Muscle of leg (tissue), 16 donors: ENCODE measurements at places on chromosomes 3 and 15. TPM values are rescaled to one million over a fixed set of nuclear protein-coding genes. Genes with fewer than 3 reads are reported as not detected.

RHOV gene
- 0.51 TPM for polyA plus RNA-seq

WHAMM gene
- polyA plus RNA-seq: 9.0 TPM

GOLGA6B gene
- not detected for polyA plus RNA-seq

PLA1A gene
- polyA plus RNA-seq: not detected

CLDN18 gene
- 0.51 TPM for polyA plus RNA-seq

MUC13 gene
- polyA plus RNA-seq: not detected

ADAMTS17 gene
- polyA plus RNA-seq: 3.1 TPM

AMIGO3 gene
- polyA plus RNA-seq: 3.0 TPM

CLDN16 gene
- 0.08 TPM for polyA plus RNA-seq

GANC gene
- polyA plus RNA-seq: 11.7 TPM

SEMA4B gene
- polyA plus RNA-seq: 8.2 TPM

KBTBD8 gene
- polyA plus RNA-seq: 2.4 TPM

RPS17 gene
- polyA plus RNA-seq: 3,565 TPM

CAMP gene
- polyA plus RNA-seq: 0.71 TPM
